EH (cell line): ENCODE measurements at places on chromosomes 2 and 18.

DNA sequence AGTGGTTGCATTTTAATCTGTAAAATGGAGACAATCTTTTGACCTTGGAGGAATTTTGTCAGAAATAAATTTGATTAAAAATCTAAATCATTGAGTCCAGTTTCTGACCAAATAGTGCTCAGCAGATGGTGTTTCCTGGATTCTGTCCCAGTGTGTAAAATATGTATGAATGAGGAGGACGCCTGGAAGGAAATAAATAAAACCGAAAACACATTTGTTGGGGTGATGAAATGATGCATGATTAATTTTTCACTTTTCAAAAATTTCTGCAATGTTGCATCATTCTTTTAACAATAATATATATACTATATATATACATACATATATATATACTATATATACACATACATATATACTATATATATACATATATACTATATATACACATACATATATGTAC, 261.1 kb upstream of the TRIB2 start:
- DNase-seq: no peak

- DNase-seq: no peak
Observed at GRCh38 chr2:38978296-38978903, 88.7 kb downstream of the ARHGEF33 start.

- peak; percentile 55 for DNase-seq
Observed at GRCh38 chr2:20447437-20448245, 767 bp downstream of the RHOB start.

DNA sequence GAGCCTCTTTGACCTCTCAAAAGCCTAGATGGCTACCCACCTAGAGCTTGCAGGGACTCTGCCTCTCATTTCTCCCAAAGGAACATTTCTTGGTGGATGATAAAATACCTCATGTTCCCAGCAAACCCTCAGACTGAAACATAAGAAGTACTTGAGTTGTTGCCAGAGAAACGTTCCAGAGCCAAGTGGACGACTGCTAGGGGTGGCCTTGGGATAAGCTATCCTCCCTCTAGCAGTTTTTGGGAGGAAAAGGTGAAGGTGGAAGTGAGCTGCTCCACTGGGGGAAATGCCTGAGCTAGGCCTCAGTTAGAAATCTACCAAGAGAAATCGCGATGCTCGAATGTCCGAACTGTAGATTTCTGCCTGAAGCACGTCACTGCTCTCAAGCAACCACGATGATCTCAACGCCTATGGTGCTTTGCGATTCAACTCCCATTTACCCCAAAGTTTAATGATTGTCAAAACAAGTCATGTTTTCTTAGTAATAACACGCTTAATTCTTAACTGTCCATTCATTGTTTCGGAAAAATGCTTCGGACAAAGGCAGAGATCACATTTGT, 91.5 kb downstream of the CCBE1 start:
- DNase-seq: no peak

DNA sequence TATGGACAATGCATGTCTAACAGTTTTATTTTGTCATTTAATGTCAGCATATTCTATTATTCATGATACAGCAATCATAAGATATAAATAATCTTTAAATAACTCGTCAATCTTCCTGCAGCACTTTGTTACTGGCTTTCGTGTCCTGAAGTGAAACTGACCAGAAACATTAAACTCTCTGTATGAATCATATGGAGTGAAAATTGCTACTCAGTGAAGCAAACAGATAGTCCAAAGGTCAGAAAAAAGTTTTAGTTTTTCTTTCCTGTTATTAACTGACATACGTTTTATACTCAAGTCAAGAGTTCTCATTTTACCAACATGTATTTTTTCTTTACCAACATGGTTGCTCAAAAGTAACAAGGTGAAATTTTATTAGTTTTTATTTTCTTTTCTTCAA, 106.8 kb upstream of the GALNT5 start:
- peak; percentile 39 for DNase-seq

- DNase-seq: peak; percentile 42
Observed at GRCh38 chr2:102839668-102840388, 78.0 kb downstream of the TMEM182 start.

GRCh38 chr2:16184945-16185660, 244.8 kb downstream of the MYCN start:
- DNase-seq: no peak

DNA sequence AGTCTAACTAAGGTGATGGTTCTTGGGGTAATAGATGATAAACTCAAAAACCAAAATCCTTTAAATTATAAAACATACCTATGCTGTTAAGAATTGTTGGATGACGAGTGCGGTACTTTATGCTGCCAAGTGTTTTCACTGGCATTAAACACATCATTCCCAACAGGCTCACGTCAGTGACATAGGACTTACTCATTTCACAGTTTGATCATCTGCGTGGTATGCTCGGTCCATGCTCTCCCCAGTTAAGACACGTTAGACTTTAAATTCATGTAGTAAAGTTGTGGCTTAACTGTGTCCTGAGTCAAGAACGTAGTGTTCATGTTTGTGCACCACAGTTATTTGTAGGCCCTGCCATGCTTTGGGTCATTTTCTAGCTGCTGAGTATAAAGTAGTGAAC, 125.6 kb upstream of the MYT1L start:
- DNase-seq: peak; percentile 12

- peak; percentile 61 for DNase-seq
Observed at GRCh38 chr2:88187038-88187676, 17.0 kb downstream of the THNSL2 start.

GRCh38 chr2:234974501-234975385, 22.9 kb downstream of the SH3BP4 start:
- peak; percentile 94 for DNase-seq

DNA sequence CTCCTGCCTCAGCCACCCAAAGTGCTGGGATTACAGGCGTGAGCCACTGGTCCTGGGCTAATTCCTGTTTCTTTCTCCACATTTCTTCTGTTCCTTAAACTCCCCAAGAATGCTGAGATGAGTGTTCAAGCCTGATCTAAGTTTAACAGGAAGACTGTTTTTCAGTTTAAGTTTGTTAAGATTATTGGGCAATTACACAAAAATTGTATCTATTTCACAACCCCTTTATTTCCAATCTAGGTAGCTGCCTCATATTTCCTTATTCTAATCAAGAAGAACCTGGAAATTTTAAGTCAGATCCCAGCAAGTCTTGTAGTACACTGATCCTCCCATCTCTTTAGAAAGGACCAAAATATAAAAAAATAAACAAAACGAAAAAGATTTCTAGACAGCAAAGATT, 11.7 kb downstream of the SFT2D3 start:
- no peak for DNase-seq

GRCh38 chr18:70420146-70420898, 131.5 kb downstream of the SOCS6 start:
- peak; percentile 84 for DNase-seq
